ENCODE measurements at places on chromosomes 7 and 10.

DNA sequence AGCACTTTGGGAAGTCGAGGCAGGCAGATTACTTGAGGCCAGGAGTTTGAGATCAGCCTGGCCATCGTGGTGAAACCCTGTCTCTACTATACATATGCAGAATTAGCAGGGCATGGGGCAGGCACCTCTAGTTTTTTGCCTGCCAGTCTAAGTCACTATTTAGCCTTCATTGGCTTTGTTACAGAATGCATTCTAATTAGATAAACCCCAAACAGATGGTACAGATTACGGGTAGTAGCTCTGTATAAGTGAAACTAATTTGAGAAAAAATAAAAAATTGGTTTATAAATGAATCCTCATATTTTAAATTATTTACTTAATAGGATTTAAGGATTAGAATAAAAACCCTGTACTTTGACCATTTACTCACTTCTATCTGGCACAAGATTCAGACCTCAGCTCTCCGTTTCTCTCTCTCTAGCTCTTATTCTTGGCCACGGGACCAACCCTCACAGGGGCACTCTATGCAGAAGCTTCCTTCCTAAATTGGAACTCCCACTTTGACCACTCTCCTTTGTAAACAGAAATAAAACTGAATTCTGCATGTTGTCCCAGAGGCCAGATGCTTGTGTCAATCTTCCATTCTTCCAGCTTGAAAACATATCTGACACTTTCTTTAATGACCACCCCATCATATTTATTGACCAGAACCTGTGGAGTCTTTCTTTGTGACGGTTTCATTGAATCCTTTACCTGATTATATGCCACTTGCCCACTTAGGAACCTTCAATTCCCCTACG lies 26.8 kb downstream of the BET1 start:
- no peak for DNase-seq

GRCh38 chr10:37703114-37703513 lies 154.3 kb downstream of the ZNF248 start:
- no peak for DNase-seq

- DNase-seq: peak; percentile 21
Observed at GRCh38 chr7:128075242-128076095, 44.2 kb upstream of the LRRC4 start.

- no peak for DNase-seq
Observed at GRCh38 chr7:115693779-115694178, 336.8 kb downstream of the TFEC start.

DNA sequence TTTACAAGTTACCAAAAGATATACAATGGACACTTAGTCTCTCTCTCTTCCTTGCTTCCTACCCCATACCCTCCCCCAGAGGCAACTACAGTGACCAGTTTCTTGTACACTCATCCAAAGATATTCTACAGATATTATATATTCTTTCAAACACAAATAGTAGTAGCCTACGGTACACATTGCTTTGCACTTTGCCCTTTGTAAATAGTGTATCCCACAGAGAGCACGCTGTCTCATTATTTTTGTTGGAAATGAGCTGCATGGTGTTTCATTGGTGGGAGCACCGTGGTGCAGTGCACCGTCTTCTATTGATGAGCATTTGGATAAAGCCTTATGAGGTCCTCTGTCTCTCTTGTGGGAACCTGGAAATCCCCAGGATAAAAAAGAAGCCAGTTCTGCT lies 24.2 kb downstream of the STRA8 start:
- no peak for DNase-seq

GRCh38 chr10:15385552-15386455 lies 14.7 kb upstream of the FAM171A1 start:
- no peak for DNase-seq

DNA sequence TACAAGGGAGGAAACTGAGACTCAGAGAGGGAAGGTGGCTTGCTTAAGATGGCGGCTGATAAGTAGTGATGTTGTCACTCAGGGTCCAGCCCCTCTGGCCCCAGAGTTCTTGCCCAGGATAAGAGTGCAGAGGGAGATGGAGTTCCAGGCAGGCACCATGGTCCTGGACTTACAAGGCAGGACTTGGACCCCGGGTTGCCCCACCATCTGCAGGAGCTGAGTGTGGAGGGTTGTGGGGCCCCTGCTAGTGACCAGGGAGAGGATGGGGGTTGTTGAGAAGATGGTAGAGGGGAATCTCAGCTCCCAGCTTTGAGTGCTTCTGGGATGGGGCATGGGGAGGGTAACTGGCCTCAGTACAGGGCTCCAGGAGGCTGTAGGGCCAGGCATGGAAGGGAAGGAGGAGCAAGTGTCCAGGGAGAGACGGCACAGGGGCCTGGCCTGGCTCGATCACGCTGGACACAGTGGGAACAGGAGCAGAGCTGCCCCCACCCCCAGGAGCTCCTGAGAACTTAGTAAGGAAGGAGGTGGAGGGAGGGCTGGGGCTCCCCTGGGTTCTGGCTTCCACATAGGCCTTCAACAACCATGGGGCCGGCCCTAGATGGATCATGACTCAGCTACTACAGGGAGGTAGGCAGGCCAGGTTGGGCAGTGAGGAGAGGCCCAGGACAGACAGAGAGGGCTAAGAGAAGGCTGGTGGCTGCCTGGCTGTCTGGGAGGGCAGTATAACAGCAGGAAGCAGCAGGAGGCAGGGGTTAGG lies 28.2 kb downstream of the PPIF start:
- no peak for DNase-seq

- peak; percentile 49 for DNase-seq
Observed at GRCh38 chr7:2645274-2645868, 13.6 kb downstream of the TTYH3 start.

GRCh38 chr10:112456533-112456932 lies 9.5 kb downstream of the VTI1A start:
- no peak for DNase-seq

- DNase-seq: no peak
Observed at GRCh38 chr10:78774999-78775711, 293.6 kb upstream of the ZMIZ1 start.

GRCh38 chr7:8638076-8638475 lies 204.7 kb downstream of the NXPH1 start:
- DNase-seq: no peak

GRCh38 chr10:49759787-49760551 lies 2.2 kb downstream of the OGDHL start:
- DNase-seq: no peak

- no peak for DNase-seq
Observed at GRCh38 chr10:7984896-7985295, 69.6 kb upstream of the GATA3 start.

- no peak for DNase-seq
Observed at GRCh38 chr10:112755446-112756234, 194.4 kb upstream of the TCF7L2 start.

GRCh38 chr10:54402576-54402975 lies 398.5 kb downstream of the PCDH15 start:
- DNase-seq: peak; percentile 31

DNA sequence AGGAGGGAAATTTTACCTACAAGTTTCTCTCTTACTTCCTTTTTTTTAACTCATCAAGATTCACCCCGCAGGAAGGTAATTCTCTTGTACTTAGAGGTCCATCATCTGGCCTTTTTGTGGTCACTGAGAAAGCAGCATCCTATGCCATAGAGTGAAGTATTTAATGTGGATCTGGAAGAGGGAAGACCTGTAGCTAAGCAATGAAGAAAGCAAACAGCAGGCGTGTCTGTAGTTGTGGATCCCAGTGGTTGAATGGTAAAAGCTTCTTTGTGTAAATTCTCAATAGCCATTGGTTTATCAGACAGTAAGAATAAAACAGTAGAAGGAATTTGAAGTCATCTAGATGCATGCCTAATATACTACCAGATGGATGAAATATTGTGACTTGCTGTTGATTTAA lies 196.4 kb downstream of the ANKRD7 start:
- no peak for DNase-seq

DNA sequence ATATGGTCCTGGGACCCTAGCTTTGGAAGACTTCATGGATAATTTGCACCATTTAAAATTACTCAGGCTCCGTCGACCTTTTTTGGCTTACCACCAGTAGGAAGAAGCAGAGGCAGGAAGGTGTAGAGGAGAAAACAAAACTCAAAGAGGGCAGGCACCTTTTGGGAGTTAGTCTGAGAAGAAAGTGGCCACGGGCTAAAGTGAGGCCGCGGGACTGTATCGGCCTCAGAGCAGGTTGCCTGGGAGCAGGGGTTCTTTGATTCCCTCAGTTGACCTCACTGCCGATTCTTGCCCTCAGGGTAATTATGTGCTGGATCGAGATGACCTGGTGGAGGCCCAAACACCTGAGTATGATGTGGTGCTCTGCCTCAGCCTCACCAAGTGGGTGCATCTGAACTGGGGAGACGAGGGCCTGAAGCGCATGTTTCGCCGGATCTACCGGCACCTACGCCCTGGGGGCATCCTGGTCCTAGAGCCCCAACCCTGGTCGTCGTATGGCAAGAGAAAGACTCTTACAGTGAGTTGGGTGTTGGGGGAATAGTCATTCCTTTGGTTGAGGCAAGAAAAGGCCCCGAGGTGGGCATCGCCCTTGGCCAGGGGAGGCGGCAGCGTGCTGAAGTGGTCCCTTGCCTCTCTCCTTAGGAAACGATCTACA lies 3.1 kb downstream of the MEPCE start:
- no peak for DNase-seq

DNA sequence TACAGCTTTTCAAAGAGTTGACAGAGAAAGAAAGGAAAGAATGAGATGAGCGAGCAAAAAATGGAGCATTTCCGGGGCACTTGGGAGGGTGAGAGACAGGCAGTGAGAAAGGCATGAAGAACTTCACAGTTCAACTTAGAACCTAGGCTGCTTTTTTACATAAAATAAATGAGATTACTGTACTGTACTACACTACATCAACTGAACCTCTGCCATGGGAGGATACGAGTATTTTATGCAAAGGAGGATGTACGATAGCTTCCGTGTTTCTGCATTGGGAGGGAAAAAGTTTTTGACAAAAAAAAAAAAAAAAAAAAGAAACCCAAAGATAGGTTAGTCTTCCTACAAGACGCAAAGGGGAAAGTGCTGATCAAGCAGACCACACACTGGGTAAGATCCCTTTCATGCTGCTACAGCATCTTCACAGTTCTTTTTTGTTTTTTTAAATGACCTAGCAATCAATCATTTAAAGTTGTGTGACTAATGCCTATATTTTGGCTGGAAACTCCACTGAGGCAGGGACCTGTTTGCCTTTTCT lies 88.0 kb downstream of the RAPGEF5 start:
- DNase-seq: no peak

- no peak for DNase-seq
Observed at GRCh38 chr10:81219758-81220157, 655.2 kb upstream of the NRG3 start.

GRCh38 chr10:30822693-30823465 lies 193.3 kb upstream of the LYZL2 start:
- DNase-seq: no peak

GRCh38 chr7:130899638-130900401 lies 165.8 kb upstream of the KLF14 start:
- DNase-seq: no peak

- no peak for DNase-seq
Observed at GRCh38 chr10:29255104-29255503, 33.8 kb upstream of the LYZL1 start.

- DNase-seq: peak; percentile 49
Observed at GRCh38 chr7:128714701-128715495, 24.3 kb upstream of the CALU start.

GRCh38 chr10:21208666-21209316 lies 311.7 kb upstream of the NEBL start:
- DNase-seq: no peak

DNA sequence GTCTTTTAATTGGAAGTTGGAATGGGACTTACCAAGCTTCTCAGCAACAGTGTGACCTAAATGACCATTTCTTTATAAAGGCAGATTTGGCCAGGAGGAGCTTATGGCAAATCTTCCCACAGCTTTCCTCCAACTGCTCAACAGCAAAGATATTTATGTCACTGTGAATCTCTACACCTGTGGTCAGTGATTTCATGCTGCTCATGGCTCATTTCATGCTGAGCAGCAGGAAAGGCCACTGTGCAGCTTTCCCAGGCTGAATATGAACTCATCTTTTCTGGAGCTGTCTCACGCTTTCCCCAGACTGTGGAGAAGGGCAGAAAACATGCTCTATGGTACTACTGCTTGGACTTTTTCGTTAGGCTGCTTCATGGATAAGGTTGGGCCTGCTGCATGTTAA lies 29.8 kb downstream of the CALCR start:
- DNase-seq: no peak

DNA sequence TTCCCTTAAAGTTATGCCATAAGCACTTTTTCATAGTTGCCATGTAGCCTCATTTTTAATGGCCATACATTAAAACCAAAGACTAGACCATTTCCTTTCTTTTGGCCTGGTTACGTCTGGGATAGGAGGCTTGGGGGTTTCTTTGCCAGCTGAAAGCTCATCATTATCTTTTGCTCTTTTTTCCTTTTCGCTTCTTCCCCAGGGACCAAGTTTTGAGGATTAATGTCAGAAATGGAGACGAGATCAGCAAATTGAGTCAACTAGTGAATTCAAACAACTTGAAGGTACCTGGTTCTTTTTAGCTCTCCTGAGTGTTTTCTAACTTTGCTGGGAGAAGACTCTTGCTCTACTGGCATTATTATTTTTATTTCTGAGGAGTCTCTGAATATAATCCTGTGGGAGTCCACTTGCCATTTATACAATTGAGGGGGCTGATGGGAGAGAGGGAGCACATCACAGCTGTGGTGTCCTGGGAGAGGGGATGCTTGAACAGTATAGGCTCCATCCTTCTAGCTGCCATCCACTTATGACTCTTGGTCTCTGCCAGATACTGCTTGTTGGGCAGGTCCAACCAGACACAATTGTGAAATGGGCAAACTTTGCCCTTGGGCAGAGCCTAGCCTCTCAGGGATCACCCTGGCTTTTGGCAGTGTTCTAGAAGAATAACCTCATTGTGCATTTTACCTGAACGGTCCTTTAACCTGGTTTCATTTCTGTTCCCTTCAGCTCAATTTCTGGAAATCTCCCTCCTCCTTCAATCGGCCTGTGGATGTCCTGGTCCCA lies 5.8 kb downstream of the CPA4 start:
- DNase-seq: no peak

DNA sequence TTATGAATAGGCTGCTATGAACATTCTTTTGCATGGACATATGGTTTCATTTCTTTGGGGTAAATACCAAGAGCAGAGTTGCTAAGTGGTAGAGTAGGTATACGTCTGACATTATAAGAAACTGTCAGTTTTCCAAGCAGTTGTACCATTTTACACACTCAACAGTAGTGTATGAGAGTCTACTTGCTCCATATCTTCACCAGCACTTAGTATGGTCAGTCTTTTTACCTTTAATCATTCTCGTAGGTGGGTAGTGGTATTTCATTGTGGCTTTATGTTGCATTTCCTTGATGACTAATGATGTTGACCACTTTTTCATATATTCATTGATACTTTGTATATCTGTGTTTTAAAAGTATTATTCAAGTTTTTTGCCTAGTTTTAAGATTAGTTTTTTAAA lies 45.1 kb downstream of the POU6F2 start:
- no peak for DNase-seq

DNA sequence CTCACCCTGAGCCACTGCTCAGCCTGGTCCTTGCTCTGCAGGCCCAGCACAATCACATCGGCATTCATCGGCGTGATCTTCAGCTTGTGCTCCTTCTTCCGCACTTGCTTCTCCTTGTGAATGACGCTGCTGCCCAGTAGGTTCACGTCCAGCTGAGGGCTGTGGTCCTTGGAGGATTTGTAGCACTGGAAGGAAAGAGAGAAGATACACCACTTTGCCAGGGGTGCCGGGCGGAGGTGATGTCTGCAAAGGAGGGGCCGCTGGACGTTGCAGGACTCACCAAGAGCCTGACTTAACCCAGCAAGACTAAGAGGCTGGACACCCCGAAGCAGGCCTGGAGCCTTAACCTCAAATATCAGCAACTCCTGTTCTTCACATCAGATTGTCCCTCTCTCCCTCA lies 74.8 kb downstream of the VWA2 start:
- no peak for DNase-seq

GRCh38 chr7:140526214-140526613 lies 46.9 kb upstream of the MKRN1 start:
- DNase-seq: no peak
